T-cell (primary cell): ENCODE measurements at places on chromosomes 6 and 20. TPM values are rescaled to one million over a fixed set of nuclear protein-coding genes. Genes with fewer than 3 reads are reported as not detected.

DNA sequence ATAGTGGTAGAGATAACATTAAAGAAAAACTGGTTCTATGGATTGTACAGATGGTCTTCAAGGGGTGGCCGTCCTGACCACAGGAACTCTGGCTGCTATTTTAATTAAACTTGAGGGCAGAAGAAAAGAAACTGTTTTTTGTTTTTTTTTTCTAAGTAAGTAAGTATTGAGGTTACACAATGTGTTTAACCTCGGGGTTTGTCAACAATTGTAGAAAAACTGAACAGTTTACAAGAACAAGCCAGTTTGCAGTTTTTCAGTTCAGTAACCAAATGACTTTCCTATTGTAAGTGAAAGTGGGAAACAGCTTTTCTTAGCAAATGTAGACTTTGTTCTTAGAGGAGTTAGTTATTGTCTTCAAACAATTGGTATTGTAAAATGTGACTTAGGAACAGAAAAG lies 77.0 kb downstream of the PLCB1 start:
- DNase-seq: no peak

DNA sequence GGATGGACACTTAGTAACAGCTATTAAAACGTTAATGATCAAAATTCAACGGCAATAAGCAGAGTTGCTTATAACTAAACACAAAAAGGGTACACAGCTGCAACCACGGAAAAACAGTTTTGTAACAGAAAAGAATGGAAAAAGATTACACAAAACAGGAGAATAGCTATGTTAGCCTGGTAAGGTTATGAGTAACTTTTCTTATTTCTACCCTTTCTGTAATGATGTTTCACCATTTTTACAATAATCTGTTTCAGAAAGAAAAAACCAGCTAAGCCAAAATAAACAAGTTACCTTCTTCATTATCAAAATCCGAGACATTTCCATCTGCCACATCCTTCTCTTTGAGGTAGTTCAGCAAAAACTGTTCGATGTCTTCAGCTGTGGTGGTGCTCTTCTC lies 27.4 kb downstream of the TTI1 start:
- DNase-seq: no peak

DNA sequence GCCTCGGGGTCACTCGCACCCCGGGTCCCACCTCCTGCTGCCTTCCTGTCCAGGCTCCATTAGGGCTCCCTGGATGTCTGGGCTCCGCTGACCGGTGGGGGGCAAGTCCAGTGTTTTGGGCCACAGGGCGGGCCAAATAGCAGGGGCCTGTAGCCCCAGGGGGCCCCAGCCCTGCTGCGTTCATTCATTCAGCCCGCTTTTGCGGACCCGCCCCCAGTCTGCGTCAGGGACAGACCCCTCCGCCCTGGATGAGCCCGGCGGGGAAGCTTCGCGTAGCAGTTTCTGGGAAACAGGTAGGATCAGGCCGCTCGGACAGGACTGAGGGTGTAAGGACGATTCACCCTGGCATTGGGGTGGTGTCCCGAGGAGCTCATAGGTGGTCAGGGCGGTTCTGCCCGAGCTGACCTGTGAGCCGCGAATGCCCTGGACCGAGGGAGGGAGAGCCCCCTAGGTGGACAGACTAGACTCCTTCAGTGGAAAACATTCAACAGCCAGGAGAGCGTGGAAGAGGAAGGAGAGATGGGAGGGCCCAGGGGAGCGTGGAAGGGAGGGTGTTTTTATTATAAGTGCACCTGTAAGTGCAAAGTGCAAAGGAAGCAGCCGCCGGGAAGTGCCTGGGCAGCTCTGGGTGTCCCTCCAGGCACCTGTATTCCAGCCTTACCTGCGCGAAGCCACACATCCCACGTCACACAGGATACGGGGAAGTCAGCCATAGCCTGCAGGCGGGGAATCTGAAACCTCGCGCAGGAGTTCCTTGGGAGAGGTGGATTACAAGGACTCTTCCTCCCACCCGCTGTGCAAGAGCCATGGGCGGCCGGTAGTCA lies 662 bp downstream of the ENTPD6 start:
- DNase-seq: peak; percentile 2

DNA sequence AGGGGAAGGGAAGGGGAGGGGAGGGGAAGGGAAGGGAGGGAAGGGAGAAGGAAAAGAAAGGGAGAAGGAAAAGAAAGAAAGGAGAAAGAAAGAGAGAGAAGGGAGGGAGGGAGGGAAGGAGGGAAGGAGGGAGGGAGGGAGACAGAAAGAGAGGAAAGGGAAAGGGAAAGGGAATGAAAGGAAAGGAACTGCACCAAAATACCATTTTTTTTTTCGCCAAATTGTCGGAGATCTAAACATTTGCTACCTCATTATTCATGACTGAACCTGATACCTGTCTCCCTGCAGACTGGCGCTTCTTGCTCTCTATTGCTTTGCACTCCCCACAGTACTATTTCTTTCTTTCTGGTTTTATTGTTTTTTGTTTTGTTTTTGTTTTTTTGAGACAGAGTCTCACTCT lies 117.3 kb upstream of the LGSN start:
- no peak for DNase-seq

Gene C6orf132
- not detected for total RNA-seq

Gene C20orf202
- total RNA-seq: not detected

GRCh38 chr6:4478098-4478497 lies 298.1 kb upstream of the CDYL start:
- no peak for DNase-seq

GRCh38 chr6:139841794-139842215 lies 467.4 kb upstream of the CITED2 start:
- DNase-seq: no peak
